ENCODE measurements at places on chromosomes 12 and 14.

DNA sequence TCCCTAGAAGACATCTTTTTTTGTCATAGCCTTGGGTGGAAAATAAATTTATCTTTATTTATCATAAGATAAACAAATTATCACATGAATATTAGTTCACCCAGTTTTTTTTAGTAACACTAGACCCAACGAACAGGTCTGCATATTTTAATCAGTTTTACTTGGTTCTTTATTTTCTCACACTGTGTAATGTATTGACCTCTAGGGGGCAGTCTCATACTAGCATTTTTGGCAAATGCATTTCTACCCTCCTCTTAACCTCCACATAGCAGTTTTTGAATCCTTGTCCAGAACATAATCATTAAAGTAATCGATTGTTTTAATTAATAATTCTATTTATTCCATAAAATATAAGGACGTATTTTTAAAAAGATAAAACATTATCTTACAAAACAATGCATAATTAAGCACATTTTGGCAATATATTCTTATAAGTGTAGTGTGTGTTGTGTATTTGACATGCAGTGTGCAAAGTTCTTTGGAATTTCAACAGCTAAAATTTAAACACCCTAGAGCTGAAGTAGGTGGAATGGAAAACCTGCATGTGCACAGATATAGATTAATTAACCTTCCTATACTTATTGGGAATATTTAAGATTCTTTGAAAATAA is 31.6 kb upstream of the PTPRQ start:
- no peak for DNase-seq

DNA sequence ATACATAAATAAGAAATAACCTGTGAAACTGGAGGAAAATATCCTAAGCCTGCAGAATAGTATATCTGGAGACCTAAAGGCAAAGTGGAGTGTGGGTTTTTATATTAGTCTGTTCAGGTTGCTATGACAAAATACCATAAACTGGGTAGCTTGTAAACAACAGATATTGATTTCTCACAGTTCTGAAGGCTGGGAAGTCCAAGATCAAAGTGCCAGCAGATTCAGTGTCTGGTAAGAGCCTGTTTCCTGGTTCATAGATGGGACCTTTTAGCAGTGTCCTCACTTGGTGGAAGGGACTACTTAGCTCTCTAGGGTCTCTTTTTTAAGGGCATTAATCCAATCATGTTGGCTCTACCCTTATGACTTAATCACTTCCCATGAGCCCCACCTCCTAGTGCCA is 25.4 kb upstream of the NEDD1 start:
- DNase-seq: no peak

DNA sequence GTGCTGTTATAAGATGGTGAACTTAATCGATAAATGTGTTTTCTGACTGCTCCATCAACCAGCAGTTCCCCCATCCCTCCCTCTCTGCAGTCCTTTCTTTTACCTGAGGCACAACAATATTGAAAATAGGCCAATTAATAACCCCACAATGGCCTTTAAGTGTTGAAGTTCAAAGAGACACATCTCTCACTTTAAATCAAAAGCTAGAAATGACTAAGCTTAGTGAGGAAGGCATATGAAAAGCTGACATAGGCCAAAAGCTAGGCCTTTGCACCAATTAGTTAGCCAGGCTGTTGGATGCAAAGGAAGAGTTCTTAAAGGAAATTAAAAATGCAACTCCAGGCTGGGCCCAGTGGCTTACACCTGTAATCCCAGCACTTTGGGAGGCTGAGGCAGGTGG is 43.7 kb downstream of the SAV1 start:
- DNase-seq: no peak

DNA sequence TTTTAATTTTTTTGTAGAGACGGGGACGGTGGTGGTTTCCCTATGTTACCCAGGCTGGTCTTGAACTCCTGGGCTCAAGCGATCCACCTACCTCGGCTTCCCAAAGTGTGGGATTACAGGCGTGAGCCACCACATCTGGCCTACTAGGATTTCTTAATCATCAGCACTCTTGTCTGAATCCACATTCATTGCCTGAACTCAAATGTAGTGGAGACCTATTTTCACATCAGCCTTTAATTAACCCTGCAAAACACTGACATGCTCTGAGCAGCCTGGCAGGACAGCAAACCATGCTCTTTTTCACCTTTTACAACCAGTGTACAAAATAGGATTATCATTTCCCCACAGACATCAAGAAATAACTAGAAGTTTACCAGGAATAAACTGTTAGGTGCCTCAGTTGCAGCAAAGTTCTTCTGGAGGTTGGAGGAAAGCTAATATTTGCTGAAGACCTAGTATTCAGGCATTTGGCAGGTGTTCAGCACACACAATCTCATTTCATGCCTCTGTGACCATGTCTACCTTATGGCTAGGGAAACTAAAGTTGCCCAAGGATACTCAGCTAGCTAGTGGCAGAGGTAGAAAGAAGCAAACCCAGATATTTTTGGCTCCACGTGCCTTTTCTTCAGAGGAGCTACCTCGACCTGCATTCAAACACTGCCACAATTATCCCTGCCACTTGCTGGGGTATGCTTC is 37.7 kb downstream of the CFL2 start:
- no peak for DNase-seq

DNA sequence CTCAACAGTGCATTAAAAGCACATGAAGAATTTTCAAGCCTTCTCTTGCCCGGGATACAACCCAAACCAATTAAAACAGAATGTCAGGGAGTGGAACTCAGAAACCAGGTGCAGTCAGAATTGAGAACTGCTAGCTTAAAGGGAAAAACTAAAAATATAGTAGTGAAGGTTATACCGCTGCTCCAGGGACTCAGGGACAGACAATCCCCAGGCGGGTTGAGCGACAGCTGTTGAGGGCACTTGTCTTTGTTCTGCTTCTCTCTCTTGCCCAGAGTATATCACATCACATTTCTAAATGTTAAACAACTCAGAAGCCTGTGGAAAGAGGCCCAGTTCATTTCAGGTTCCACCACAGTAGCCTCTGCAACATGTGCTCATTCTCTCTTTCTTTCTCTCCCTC is 93.1 kb downstream of the SLC5A8 start:
- no peak for DNase-seq

DNA sequence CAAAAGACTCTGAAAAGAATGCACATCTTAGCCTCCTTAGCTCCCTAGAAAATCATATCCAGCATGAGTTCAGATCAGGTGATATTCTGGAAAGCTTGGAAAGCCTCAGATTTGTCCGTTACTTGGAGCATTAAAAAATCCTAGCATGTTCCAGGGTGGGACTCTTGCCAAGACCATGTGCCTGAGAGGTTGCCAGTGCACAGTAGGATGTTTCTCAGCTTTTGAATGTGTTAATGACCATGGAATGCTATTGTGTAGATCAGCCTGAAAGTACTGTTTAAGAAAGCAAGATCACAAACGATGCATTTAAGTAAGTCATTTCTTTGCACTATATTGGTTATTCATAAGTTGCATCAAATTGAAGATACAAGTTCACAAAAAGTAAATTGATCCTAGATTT is 230.5 kb downstream of the ETNK1 start:
- DNase-seq: no peak

GRCh38 chr12:86660488-86661147 is 404.4 kb upstream of the MGAT4C start:
- DNase-seq: no peak

- no peak for DNase-seq
Observed at GRCh38 chr12:57477710-57478681, 1.7 kb downstream of the ARHGAP9 start.

GRCh38 chr14:64722842-64723447 is 18.7 kb downstream of the PLEKHG3 start:
- DNase-seq: no peak

GRCh38 chr12:89575374-89575773 is 49.5 kb upstream of the POC1B start:
- DNase-seq: no peak

- DNase-seq: no peak
Observed at GRCh38 chr12:32155041-32155440, 48.4 kb downstream of the BICD1 start.

GRCh38 chr14:68546839-68547238 is 246.0 kb downstream of the ZFP36L1 start:
- no peak for DNase-seq

GRCh38 chr12:107978201-107978600 is 150.9 kb upstream of the WSCD2 start:
- no peak for DNase-seq

DNA sequence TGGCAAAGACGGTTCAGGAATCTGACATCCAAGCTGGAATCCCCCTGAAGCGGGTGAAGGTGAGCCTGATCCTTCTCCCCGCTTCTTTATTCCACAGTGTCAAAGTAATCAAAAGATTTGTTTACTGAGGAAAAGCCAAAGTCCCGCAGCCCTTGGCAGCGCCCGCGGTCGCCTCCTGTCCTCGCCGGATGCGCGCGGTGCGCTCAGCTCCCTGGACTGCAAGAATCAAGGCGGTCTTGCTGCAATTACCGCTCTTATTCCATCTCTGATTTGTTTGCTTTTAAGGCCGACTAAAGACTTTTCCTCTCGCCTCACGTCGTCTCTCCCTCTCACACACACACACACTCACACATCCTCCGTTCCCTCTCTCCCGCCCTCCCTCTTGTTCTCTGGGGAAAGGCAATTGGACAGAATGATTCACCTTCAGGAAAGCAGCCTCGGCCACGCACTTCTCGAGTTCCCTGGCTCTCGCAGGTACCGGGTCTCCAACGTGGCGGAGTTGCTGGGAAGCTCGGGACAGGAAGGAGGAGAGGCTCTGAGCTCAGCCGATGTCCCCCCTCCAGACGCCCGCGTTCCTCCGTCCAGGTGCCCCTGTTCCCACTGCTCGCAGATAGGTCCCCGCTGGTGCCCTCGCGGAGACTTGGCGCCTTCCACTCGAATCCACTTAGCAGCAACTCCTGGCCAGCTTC is 68.6 kb upstream of the USP15 start:
- DNase-seq: no peak

DNA sequence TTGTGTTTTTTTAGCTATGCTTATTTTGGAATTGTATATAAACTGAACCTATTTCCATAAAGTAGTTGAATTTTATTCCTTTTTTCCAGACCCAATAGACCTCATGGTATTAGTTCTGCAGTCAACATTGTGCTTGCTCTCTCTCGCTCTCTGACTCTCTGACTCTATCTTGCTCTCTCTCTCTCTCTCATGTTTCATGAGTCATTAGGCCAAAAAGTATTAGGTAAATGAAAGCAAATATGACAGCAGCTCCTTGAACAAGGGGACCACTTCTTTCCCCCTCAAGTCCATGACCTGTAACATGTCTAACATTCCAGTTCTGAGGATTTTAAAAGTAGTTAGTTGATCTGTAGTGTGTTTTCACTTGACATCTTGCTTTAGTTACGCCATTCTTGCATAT is 14.0 kb upstream of the C12orf71 start:
- DNase-seq: no peak

DNA sequence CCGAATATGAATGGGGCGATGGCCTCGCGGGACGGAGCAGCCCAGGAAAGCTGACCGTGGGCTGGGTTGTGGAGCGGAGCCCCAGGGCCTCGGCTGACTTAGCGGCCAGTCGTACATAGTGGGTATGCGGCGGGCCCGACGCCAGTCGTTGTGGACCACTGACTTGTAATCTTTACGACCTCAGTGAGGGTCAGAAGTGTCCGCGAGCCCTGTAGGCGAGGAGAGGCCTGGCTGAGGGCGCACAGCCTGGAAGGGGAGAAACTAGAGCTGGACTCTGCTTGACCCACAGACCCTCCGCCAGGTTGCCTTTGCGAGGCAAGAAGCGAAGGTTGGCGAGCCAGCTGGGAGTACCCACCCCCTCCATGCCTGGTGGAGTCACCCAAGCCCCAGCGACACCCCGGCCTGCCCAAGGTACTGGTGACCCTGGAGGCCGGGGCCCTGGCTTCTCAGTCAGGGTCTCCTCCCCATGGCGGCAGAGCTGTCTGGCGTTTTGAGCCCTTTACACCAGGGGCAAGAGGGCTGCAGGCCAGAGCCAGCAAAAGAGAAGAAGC is 15.6 kb upstream of the DYNC1H1 start:
- no peak for DNase-seq

- no peak for DNase-seq
Observed at GRCh38 chr12:88306471-88307069, 164.5 kb downstream of the TMTC3 start.

- DNase-seq: no peak
Observed at GRCh38 chr14:100306998-100307765, 938 bp upstream of the SLC25A29 start.

- no peak for DNase-seq
Observed at GRCh38 chr12:49059299-49060171, 1.1 kb downstream of the KMT2D start.

GRCh38 chr12:3189282-3189681 is 112.1 kb downstream of the TSPAN9 start:
- DNase-seq: no peak

DNA sequence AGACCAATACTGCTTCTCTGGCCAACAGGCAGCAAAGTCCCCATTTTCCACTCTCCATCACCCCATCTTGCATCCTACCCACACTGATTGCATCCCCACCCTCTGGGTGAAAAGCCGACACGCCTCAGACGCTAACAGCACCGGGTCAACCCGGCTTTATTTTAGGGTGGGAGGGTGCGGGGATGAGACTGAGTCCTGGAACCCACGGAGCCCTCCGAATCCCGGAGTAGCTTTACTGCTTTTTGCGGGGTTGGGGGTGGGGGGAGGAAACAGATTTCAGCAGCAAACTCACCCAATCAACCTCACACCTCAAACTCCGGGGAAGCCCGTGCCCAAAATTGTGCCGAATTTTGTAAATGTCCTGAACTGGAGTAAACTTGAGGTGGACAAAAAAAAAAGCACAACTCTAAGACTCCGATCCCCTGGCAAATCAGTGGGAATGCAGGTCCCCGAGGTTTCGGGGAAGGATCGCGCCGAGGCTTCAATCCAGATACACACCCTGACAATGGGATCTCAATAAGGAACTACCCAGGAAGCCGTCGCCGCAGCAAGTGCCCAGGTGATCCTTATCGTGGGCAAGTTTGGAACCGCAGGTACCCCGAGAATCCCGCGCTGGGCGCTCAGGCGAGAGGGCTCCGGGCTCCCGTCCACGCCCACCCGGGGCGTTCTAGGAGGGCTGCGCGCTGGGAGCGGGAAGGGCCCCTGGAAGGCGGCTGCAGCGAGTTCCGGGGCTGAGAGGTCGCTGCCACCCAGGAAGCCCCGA is 1.1 kb downstream of the GCH1 start:
- DNase-seq: no peak

GRCh38 chr12:78680596-78680995 is 184.0 kb upstream of the SYT1 start:
- DNase-seq: no peak

All from nucleus accumbens (tissue), 56 donors.